ENCODE measurements at places on chromosomes 11 and 22.

DNA sequence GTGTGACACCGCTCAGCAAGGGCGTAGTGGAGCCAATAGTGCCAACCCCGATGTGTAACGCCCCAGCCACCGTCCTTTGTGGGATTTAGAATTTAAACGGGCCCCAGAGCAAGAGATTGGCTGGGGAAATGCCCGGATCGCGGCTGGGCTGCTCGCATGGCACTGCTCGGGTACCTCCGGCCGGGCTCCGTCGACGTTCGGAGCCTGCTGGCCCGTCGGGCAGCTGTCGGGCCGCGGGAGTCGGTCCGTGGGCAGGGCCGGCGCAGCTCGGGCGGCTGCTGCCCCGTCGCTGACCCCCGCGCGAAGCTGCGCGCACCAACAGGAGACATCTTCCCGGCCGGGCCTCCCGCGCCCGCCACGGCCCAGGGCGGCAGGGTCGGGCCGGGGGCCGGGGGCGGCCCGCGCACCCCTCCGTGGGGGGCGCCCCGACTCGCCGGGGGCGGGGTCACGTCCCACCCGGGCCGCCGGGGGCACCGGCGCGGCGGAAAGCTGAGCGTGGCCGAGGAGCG, 1.3 kb upstream of the KDM2A start:
- peak; percentile 48 for DNase-seq

DNA sequence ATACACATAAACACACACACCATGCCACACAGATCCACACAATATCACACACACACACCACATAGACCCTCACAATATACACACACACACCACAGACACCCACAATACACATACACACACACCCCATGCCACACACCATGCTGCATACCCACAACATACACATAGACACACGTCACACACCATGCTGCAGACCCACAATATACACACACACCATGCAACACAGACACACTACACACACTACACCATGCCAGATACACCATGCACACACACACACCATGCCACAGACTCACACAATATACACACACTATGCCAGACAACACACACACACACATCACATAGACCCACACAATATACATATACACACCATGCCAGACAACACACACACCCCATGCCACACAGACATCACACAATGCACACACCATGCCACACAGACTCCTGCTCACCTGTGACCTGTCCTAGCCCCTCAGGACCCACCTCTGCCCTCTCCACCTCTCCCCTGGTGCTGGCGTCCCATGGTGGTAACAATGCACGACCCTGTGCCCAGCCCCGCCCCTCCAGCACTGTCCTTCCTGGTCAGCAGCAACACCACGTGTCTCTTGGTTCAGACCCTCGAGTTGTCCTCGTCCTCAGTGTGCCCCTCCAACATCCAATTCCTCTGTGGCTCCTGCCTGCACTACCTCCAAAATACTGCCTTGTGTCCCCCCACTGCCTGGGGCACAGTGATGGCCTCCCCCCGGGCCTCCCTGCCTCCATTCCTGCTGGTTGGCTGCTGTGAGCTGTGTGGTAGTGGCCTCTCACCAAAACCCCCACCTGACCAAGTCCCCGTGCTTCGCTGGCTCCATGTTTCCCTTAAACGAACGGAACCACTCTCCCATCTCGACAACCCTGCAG, 23.7 kb upstream of the RFPL3 start:
- no peak for DNase-seq

DNA sequence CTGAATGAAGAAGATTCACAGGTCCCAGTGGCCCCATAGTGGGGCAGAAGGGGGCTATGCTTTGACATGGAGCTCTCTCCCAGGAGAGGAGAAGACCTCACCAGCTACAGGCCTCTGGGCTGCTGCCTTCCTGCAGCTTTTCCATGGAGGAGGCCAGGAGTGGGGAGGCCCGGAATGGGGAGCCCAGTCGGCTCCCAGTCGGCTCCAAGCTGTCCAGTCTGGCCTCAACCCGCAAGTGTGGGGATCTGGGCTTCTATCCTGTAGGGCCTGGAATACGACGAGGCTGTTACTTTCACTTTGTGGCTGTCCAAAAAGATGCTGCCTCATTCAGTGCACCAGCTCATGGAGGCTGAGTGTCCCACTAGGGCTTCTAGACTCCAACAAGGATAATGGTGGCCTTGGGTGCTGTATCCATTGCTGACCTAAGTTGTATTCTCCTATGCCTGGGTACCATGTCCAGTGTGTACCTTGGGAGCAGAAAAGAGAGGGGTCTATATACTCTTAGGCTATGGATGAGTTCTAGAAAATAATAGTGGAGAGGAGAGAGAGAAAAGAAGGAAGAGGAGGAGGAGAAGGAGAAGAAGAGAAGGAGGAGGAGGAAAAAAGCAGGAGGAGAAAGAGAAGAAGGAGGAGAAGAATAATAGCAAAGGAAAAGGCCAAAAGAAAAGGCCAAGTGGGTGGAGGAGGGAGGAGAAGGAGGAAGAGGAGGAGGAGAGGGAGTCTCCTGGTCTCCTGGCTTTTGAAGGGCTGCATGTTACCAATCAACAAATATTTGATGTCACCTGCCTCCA, 1.1 kb downstream of the MYO18B start:
- DNase-seq, result no peak

- DNase-seq, result no peak
Measured at GRCh38 chr22:39301108-39301507, 18.3 kb downstream of the RPL3 start.

- no peak for DNase-seq
Measured at GRCh38 chr11:10401256-10401655, 53.8 kb upstream of the AMPD3 start.

GRCh38 chr11:68140496-68141245, 19.5 kb upstream of the CHKA start:
- no peak for DNase-seq

DNA sequence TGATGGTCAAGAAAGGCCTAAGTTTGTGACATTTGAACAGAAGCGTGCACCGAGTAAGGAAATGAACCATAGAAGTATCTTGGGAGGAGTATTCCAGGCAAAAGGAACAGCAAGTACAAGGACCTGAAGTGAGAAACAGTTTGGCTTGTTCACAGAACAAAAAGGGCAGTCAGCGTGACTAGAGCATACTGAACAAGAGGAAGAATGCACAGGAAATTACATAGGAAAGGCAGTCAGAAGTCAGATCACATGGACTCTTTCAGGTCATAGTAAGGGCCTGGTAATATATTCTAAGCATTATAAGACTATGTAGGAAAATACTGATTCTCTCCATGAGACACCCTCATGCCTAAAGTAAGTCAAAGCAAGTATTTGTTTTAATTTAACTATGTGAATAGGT, 52.3 kb upstream of the GAB2 start:
- no peak for DNase-seq

GRCh38 chr22:30392661-30393321, 4.0 kb upstream of the SEC14L2 start:
- no peak for DNase-seq

DNA sequence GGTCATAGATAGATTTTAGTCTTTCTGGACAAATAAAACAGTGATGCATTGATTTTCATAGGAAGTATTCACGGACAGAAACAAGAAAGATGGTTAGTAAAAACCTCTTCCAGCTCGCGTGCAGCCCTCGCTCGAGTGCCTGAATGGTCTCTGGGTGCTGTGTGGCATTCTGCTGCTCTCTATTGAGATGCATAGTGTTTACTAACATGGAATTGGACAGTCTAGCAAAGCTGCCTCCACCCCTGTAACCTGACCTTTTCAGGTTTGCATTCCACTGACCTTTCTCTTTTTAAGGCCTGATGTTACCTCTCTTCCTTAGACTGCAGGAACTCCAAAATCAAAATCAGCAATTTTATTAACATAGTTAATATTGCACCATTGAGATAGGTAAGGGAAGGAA, 643.4 kb downstream of the JRKL start:
- DNase-seq, result no peak

GRCh38 chr22:47401592-47401898, 639.1 kb downstream of the TBC1D22A start:
- DNase-seq, result no peak

DNA sequence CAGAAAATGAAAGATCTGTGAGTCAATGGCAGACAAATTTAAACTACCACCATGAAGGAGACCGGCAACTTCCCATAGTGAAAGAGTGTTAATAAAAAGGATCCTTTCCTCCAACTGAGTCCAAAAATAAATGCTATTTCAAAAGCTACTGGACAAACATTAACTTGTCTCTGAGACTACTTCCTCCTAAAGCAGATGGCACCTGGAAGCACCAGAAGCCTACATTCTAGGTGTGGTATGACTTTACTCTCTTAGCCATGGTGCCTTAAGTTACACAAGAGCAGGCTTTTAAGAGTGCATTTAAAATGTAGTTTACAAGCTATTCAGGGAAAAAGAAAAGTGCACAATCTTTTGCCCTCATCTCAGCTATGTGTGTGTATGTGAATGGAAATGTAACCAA, 2.5 kb downstream of the ARHGAP32 start:
- no peak for DNase-seq

GRCh38 chr22:17726928-17727897, 47.1 kb downstream of the BID start:
- no peak for DNase-seq

DNA sequence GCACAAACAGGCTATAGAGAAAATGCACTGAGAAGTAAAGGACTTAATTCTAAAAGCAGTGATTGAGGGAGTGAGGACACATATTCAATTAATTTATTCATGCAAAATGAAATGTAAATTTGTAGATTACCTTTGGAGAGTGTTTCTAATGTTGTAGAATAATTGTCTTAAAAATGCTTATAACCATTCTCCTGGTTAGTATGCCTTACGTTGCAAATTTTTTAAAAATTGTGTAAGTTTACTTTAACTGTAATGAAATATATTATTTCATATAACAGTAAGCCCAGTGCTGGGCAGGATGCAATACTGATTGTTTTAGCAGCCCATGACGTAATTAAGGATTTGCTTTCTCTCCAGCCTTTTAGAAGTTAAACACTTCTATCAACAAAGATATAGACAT, 26.6 kb downstream of the OR52E1 start:
- no peak for DNase-seq

GRCh38 chr11:34665077-34665835, 44.4 kb downstream of the EHF start:
- DNase-seq, result no peak
